ENCODE measurements at places on chromosomes 1 and 21. TPM values are rescaled to one million over a fixed set of nuclear protein-coding genes. Genes with fewer than 3 reads are reported as not detected.

DNA sequence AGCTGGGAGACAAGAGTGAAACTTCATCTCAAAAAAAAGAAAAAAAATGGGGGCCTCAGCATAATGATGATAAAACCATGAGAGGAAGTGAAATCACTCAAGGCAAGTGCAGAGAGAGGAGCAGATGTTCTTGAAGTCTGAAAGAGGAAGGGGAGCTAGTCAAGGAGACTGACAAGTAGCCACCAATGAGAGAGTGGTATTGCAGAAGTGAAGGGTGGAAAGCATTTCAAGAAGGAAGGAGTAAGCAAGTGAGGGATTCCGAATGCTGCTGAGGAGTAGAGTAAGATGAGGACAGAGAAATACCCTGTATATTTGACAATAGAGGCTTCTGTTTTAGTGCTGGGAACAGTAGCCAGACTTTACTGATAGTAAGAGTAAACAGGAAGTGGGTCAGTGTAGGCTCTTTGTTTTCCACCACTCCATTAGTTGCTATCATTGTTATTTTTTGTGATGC, 2.9 kb downstream of the TATDN3 start:
- DNase-seq: no peak
- no peaks in the 10 kb centered on the region for H3K36me3 ChIP-seq
- peaks cover 13% of the 10 kb centered on the region for H3K4me1 ChIP-seq
- no peak overlapping the region for H3K4me3 ChIP-seq

DNA sequence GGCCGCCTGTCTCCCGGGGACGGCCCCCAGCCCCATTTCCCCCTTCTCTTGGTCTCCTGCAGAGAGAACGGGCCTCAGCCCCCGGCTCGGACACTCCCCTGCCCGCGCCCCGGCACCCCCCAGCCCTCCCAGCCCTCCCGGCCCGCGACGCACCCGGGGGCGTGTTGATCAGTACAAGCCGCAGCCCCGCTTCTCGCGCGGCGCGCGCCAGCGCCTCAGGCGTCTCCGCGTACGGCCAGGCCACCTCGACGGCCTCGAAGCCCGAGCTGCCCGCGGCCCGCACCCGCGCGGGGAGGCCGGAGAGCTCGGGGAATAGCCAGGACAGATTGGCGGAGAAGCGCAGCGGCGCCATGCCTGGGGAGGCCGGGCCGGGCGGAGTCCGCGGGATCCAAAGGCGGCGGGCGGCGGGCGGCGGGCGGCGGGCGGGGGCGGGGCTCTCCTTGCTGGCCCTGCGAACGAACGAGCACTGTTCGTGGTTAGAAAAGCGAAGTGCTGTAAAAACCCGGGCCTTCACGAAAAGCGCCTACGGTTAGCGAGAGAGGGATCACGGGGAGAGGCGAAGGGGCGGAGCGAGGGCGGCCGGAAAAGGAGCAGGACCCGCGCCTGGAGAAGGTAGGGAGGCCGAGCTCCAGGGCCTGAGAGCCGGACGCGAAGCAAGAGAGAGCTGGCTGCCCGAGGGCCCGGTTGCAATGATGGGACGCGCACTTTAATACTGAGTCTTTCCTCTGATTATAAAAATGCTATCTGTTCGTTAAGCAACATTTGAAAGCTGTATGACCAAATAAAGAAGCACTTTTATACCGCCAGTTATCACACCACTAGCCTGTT, at the start of gene HYI:
HYI (minus strand) TSS at position 490 of the 828 bp plus-strand sequence; CDS start at position 352, 138 bp downstream.
- H3K4me3 ChIP-seq: peak within 1 kb of the TSS; percentile 39
- H3K4me1 ChIP-seq: peaks cover 11% of the 10 kb centered on the region
- DNase-seq: peak; percentile 92
- H3K27me3 ChIP-seq: no peaks in the 10 kb centered on the region
- H3K27ac ChIP-seq: peak within 1 kb of the TSS; percentile 89

- peak; percentile 21 for DNase-seq
- H3K4me1 ChIP-seq: no peaks in the 10 kb centered on the region
- no peak overlapping the region for H3K4me3 ChIP-seq
- no peaks in the 10 kb centered on the region for H3K27me3 ChIP-seq
- H3K36me3 ChIP-seq: no peaks in the 10 kb centered on the region
- H3K27ac ChIP-seq: no peak overlapping the region
Observed at GRCh38 chr1:6080469-6080868, 34.8 kb downstream of the KCNAB2 start.

DNA sequence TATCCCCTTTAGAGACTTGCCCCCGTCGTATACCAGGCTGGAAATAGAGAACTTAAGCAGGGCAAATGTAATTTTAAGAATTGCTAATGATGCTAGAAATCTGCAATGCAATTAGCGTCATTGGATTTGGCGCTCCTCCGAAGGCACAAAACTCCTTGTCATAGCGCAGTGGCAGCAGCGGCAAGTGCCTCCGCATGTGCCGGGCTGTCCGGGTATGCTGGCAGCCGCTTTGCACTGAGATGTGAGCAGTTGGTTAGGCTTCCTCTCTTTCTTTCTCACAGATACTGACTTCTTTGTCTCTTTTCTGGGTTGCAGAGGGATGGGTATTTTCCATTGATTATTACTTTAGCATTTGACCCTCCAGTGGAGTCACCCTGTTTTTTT, 193.4 kb upstream of the LMO4 start:
- DNase-seq: no peak
- no peak overlapping the region for H3K4me3 ChIP-seq
- no peak overlapping the region for H3K27ac ChIP-seq
- no peaks in the 10 kb centered on the region for H3K27me3 ChIP-seq

GRCh38 chr1:175222296-175222938, 29.8 kb upstream of the KIAA0040 start:
- no peaks in the 10 kb centered on the region for H3K36me3 ChIP-seq
- no peak overlapping the region for H3K4me3 ChIP-seq
- H3K27ac ChIP-seq: no peak overlapping the region

Gene IFI44L
- 2.6 TPM for total RNA-seq

DNA sequence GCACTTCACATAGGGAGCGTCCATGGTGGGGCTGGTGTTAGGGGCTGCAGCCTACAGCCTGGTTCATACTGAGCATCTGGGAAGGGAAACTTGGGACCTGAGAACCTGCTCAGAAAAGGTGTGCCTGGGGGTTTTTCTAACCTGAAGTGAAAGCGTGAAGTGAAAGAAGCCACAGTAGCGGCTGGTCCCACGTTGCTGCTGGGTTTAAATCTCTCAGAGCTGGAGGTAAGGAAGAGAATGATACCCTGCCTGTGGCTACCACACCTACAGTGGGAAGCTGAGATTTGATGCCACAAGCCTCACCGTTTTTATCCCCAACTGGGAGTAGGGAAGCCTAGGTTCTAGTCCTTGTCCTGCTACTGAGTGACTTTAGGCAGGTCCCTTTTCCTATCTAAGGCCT, 21.0 kb upstream of the FUCA1 start:
- H3K27ac ChIP-seq: no peak overlapping the region
- no peak overlapping the region for H3K4me3 ChIP-seq
- H3K4me1 ChIP-seq: no peaks in the 10 kb centered on the region
- H3K27me3 ChIP-seq: no peaks in the 10 kb centered on the region
- no peaks in the 10 kb centered on the region for H3K36me3 ChIP-seq
- no peak for DNase-seq

Gene LAPTM5
- total RNA-seq: 5.1 TPM

Gene EIF2D
- total RNA-seq: 40.4 TPM

- H3K27ac ChIP-seq: no peak overlapping the region
- H3K4me1 ChIP-seq: peaks cover 3% of the 10 kb centered on the region
- H3K27me3 ChIP-seq: no peaks in the 10 kb centered on the region
- H3K4me3 ChIP-seq: no peak overlapping the region
- H3K36me3 ChIP-seq: no peaks in the 10 kb centered on the region
- DNase-seq: no peak
Observed at GRCh38 chr1:231943084-231943483, 316.5 kb downstream of the DISC1 start.

DNA sequence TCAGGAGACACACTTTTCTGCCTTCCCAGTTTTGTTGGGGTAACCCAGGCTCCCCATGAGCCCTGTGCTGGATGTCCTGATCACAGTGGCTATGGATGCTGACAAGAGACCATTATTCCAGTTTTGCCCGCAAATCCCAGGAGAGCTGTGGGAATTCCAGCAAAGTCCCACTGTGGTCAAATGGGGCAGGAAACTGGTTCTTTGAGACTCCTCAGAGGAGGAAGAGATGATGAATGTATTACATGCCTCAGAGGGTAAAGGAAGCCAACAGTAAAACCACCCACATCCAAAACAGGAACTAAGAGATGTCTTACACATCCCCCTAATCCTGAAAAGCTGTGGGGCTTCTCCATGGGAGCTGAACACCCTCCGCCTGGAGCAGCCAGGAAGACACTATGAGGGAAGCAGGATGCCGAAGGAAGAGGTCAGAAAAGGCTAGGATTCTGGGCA, 12.8 kb upstream of the MPZL1 start:
- no peaks in the 10 kb centered on the region for H3K27me3 ChIP-seq
- no peaks in the 10 kb centered on the region for H3K4me1 ChIP-seq
- H3K4me3 ChIP-seq: no peak overlapping the region
- no peaks in the 10 kb centered on the region for H3K36me3 ChIP-seq

- no peak for DNase-seq
- H3K27me3 ChIP-seq: no peaks in the 10 kb centered on the region
- H3K27ac ChIP-seq: no peak overlapping the region
- H3K4me3 ChIP-seq: no peak overlapping the region
Observed at GRCh38 chr1:69109277-69109676, 458.4 kb upstream of the LRRC7 start.

DNA sequence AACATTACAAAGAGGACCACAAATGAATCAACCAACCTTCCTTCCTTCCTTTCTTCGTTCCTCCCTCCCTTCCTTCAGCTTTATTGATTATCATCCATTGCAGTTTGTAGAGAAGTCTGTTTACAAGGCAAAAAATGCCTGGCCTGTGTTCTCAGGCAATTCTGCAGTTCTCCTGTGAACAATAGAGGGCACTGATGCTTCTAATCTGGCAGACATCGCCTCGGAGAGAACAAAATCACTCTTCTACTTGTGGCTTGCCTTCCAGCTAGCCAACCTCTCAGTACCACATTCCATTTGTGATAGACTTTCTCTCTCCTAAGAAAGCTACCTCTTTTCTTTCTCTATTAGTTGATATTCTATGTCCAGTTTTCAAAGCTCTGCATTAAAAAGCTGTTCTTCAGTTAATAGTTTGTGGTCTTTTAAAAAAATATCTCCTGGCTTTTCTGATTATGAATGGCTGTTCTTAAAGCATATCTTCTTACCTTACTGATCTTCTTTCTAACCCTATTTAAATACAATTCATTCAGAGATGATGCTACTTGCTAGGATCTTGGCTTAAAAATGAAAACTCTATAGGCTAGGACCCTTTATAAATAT, 26.9 kb upstream of the ESRRG start:
- H3K36me3 ChIP-seq: no peaks in the 10 kb centered on the region
- H3K27me3 ChIP-seq: no peaks in the 10 kb centered on the region
- peak; percentile 78 for DNase-seq
- no peak overlapping the region for H3K4me3 ChIP-seq
- H3K27ac ChIP-seq: no peak overlapping the region

Gene PAPPA2
- total RNA-seq: 2.9 TPM

DNA sequence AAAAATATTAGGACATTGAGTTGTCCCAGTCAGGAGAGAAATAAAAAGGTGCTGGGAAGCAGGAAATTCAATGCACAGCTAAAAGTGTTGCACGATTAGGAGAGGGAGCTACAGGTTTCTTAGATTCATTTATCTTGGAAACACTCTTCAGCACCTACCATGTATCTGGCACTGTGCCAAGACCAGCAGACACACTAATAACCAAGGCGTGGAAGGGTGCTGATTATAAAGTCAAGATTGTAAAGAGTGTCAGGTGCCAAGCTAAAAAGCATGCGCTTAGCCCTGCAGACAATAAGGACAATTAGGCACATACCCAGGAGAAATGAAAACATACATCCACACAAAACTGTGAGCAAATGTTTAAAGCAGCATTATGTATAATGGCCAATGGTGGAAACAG, 129.9 kb downstream of the DSCAM start:
- no peak overlapping the region for H3K27ac ChIP-seq
- no peaks in the 10 kb centered on the region for H3K36me3 ChIP-seq
- DNase-seq: peak; percentile 11

Gene ADORA1
- total RNA-seq: 2.4 TPM

- peaks cover 9% of the 10 kb centered on the region for H3K4me1 ChIP-seq
- H3K4me3 ChIP-seq: no peak overlapping the region
- no peak for DNase-seq
Observed at GRCh38 chr21:41960386-41960785, 6.6 kb upstream of the C2CD2 start.

DNA sequence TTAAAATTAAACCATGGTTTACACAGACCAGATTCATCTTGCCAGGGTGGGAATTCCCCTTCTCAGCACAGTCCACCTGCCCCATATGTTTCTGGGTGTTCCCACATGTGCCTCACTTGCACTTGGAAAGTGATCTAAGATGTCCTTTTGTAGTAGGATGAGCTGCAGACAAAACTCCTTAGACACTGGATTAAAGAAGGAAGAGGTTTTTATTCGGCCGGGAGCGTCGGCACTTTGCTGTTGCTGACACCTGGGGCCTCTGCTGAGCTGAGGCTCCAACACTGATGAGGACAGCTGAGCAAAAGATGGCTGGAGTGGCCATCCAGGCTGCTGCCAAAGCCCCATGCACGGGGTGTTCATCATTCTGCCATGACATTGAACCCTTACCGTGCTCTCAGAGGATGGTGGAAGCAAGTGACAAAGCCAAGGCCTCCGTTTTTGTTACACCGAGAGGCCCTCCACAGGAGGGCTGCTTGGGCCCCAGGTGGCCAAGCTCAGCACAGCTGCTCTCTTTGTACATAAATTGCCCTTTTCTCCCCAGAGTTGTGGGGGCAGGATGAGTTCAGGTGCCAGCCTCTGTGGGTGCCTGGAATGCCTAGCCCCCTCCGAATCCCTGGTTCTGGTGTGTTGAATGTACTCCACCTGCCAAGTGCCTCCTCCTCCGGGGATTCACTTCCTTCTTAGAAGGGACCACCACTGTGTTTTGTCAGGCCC, 7.3 kb upstream of the ACOT11 start:
- no peak overlapping the region for H3K27ac ChIP-seq
- H3K4me3 ChIP-seq: no peak overlapping the region
- H3K27me3 ChIP-seq: no peaks in the 10 kb centered on the region
- peaks cover 9% of the 10 kb centered on the region for H3K4me1 ChIP-seq

- no peaks in the 10 kb centered on the region for H3K36me3 ChIP-seq
- peaks cover 2% of the 10 kb centered on the region for H3K27me3 ChIP-seq
- peaks cover 9% of the 10 kb centered on the region for H3K4me1 ChIP-seq
- H3K27ac ChIP-seq: peak overlapping the region; percentile 88
Observed at GRCh38 chr21:37829447-37829846, 86.8 kb downstream of the KCNJ6 start.

- no peak overlapping the region for H3K4me3 ChIP-seq
- no peaks in the 10 kb centered on the region for H3K4me1 ChIP-seq
- no peaks in the 10 kb centered on the region for H3K27me3 ChIP-seq
- H3K36me3 ChIP-seq: no peaks in the 10 kb centered on the region
Observed at GRCh38 chr1:107867897-107868296, 97.1 kb downstream of the VAV3 start.

Gene RAB3B
- 23.1 TPM for total RNA-seq

- no peaks in the 10 kb centered on the region for H3K27me3 ChIP-seq
- H3K4me3 ChIP-seq: no peak overlapping the region
- no peak overlapping the region for H3K27ac ChIP-seq
- no peaks in the 10 kb centered on the region for H3K4me1 ChIP-seq
Observed at GRCh38 chr1:185249563-185249962, 67.5 kb downstream of the IVNS1ABP start.

Measured in hepatocyte (in vitro differentiated cells).